ENCODE measurements at places on chromosomes 7 and 10.

- DNase-seq: no peak
Measured at GRCh38 chr7:18896343-18896975, 221.0 kb downstream of the TWIST1 start.

DNA sequence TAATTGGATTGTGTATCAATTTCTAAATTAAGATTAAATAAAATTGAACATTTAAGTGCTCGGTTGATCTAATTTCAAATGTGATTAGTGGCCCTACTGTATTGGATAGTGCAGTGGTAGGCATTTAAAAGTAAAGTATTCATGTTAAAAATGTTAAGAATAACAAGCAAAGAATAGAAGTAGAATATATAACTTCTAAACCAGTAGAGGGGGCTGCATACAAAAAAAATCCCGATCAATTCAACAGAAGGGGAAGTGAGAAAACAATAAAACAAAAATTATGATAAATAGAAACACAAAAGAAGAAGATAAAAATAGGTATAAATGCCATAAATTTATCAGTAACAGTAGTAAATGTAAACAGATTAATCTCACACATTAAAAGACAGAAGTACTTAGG is 24.9 kb upstream of the WDFY4 start:
- DNase-seq: no peak

DNA sequence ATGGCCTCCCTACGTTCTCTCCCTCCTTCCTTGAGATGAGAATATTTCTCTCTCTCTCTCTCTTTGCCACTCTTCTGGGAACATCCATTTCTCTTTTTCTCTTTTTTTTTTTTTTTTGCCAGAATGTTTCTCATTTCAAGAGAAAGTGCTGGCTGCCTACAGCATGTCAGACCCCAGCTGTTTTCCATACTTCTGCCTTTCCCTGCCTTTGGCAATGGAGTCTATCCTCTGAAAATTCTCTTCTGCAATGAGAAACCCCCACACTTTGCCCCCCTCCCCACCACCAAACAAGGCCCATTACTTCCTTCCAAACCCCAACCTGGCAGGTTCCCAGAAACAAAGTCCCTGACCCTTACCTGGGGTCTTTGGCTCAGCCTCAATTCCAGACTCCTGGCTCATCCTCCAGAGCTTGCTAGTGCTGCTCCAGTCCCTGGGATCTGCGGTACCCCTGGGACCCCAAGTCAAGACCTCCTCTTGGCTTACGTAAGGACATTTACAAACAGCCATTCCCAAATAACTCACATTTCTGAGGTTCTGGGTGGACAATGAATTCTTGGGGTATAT is 17.4 kb upstream of the CCL26 start:
- no peak for DNase-seq

GRCh38 chr10:109587366-109587765 is 335.9 kb downstream of the XPNPEP1 start:
- no peak for DNase-seq
